ENCODE measurements at places on chromosomes 3 and 15.
A peak's percentile ranks its signal among the peaks of the same experiment; 100 is the strongest.

GRCh38 chr15:78461171-78461888 is 23.3 kb downstream of the IREB2 start:
- no peak for DNase-seq

GRCh38 chr3:16482194-16482769 is 31.2 kb downstream of the RFTN1 start:
- no peak for DNase-seq

- no peak for DNase-seq
Observed at GRCh38 chr3:87771337-87772192, 287.2 kb downstream of the CGGBP1 start.

GRCh38 chr3:197224034-197224444 is 74.4 kb downstream of the DLG1 start:
- peak; percentile 84 for DNase-seq

- DNase-seq = no peak
Observed at GRCh38 chr3:195803289-195803908, 8.3 kb downstream of the MUC4 start.

DNA sequence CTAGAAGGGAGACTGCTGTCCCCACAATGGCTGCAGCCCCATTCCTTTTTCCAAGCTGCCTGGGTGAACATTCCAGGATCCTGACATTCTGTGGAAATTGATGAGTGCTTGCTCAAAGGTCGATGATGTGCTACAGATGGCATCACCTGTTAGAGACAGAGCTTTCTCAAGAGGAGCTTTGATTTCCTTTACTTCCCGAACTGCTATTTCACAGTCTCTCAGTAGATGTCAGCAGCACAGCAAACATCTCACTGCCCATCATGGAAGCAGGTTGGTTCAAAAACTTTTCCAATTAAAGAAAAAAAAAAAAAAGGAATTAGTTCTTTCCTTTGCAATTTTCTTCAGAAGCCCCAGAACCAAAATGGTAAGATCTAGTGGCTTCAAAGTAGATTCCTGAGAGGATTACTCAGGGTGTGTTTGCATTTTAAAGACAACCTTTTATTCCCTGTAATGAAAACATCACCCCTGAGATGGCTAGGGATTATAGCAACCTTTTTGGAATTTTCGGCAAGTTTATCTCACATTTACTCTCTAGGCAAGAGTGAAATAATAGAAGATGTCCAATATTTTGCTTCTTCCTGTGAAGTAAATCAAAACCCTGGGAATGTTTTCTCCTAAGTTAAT is 44.8 kb downstream of the POLR2M start:
- DNase-seq = peak; percentile 58

- no peak for DNase-seq
Observed at GRCh38 chr15:33016405-33017024, 178.0 kb downstream of the FMN1 start.

DNA sequence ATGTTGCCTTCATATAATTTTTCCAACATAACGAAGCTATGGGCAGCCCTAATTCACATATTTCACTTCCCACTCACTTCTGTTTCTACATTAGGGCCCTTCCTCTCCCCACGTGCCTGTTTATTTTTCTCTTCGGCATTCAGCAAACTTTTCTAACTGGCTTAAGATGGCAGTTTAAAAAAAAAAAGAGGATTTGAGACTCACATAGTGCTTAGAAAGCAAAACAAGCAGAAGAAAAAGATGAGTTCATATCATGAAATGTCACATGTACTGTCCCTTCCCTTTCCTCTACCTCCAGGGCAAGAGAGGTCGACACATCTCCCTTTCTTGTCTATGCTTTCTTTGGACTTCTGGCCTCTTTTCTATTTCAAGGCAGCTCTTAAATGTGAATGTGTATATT is 30.6 kb downstream of the SLC49A4 start:
- no peak for DNase-seq

DNA sequence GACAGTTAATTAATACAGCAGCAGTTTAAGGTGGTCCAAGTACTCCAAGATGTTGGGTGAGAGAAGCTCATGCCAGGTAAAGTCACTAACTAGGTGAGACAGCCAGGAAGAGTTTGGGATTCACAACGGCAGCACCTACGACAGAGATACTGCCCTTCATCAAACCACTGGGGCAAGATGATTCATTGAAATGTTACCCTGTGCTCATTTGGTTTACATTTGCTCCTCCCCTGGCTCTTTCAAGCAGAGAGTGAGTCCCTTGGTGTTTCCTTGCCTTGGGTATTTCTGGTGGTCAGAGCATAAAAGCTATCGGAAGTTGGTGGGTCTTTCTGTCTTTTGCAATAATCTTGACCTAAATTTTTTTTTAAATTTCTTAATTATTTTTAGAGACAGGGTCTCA is 19.9 kb upstream of the PDE8A start:
- DNase-seq = no peak

- DNase-seq = no peak
Observed at GRCh38 chr3:184741259-184741556, 29.3 kb upstream of the MAGEF1 start.

DNA sequence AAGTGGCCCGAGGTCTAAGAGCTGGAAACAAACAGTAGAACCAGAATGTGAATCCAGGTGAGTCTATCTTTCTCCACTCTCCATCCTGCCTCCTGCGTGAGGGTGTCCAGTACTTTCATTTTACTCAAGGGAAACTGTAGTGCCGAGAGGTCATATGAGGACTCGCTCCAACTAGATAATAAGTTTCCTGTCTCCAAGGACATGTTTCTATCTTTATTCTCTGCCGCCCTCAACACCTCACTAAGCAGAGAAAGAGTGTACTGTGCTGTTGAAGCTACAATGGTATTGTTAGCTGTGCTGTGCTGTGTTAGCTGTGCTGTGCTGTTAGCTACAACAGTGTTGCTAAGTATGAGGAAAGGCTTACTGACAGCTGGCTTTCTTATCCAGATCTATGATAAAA is 137.9 kb upstream of the COL8A1 start:
- no peak for DNase-seq

DNA sequence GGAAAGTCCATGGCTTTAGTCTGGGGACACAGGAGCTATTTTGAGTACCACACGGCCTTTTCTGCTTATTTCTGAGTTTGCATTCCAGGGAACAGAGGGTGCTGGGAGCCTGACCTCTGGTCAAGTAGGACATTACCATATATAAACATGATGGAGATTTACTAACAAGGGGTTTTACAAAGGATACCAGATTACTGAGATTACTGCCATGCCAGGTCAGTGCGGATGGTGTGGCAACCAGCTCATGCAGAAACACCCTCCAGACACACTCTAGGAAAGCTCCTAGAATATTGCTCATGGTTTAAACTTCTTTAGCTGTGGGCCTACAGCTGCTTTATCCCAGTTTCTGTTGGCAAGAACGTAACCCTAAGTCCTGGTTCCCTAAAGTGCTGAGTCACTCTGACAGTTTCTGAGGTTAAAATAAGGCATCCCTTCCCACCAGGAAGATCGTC is 54.3 kb upstream of the AGTR1 start:
- no peak for DNase-seq
